NCI-H187 treated with DMSO at 0.1 percent for 48 hours (cell line): ENCODE measurements at places on chromosomes 16 and 17.

GRCh38 chr17:36212966-36213365, 2.1 kb downstream of the CCL4L2 start:
- DNase-seq: no peak

DNA sequence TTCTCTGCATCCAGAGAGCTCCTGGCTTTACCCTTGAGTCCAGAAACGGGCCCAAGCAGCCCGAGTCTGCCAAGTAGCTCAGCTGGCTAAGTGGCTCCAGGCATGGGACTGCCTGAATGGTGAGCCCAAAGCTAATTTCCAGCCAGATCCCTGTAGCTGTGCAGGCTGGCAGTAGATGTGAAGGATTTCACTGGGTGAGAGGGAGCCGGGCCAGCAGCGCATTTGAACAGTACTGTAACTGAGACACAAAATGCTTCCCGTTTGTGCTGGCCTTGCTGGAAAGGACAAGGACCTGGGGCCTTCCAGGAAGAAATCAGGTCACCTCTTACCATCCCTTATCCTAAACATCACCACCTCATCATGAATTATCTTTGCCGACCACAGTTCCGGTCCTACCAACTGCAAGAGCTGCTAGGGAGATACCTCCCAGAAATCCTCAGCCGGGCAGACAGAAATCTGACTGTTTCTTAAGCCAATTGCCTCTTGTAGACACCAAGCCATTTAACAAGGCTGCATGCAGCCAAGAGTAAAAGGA, 3.7 kb downstream of the TIMP2 start:
- DNase-seq: no peak

DNA sequence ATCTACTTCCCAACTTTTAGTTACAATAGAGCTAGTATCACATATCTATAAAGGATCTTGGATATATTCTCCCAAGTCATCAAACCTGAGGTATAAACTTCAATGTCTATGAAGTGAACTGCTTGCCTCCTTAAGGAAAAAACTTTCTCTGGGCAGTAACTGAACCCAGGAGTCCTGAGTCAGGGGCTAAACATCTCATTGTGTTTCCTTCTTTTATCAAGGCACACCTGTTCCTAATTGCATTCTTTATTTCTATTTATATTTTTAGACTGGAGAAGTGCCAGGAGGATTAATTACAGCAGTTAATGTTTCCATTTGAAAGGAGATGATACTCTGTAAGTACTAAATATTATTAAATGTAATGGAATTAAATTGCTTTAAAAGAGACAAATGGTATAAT, 98.6 kb downstream of the CDH8 start:
- no peak for DNase-seq

DNA sequence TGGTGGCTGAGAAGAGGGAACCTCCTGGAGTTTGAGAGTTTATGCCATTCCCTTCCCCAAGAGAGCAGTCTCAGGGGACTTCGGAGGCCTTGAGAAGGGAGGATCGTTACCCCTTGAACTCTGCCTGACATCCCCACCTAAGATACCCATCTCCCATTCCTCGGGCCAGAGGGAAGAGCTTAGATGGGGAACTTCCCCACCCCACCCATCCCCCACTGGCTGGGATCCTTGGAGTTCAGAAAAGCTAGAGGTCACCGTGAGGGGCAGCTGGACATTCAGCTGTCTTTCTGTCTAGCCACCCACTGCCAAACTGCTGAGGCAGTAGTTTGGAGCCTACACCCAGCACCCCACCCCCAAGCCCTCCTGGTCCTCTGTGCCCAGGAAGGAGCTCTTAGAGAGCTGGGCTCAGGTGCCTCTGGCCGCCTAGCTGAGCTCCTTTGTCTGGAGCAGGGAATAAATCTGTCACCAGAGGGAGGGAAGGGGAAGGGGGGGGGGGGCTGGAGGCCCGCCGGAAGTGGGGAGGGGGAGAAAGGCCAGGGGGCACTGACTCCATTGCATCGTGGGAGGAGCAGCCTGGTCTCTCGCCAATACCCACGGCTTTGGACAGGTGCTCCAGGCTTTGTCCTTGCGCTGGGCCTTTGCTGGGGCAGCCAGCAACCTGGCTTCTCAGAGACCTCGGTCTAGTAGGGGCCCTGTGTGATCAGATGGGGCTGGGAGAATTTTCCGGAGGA, 1.0 kb downstream of the HSD11B2 start:
- no peak for DNase-seq
